Endothelial cell of coronary artery (primary cell): ENCODE measurements at places on chromosomes 7 and 10. TPM values are rescaled to one million over a fixed set of nuclear protein-coding genes. Genes with fewer than 3 reads are reported as not detected.

Gene MALRD1
- total RNA-seq: not detected in 2 replicates

Gene SLC18A2
- not detected in 2 replicates for total RNA-seq

Gene C7orf57
- total RNA-seq: 0.09 TPM in 1 of 2 replicates, not detected in the other

Gene C10orf105
- not detected in 2 replicates for total RNA-seq

Gene TMEM229A
- not detected in 2 replicates for total RNA-seq

Gene MCU
- 24.2 and 31.0 TPM in 2 replicates for total RNA-seq

Gene USP6NL
- total RNA-seq: 11.4 and 15.6 TPM in 2 replicates

Gene CAV1
- 1,559 and 1,629 TPM in 2 replicates for total RNA-seq

Gene CCDC172
- total RNA-seq: not detected in 2 replicates

Gene FAM180A
- total RNA-seq: 0.66 TPM in 1 of 2 replicates, not detected in the other

Gene LIPF
- not detected in 2 replicates for total RNA-seq

Gene CUEDC2
- 38.1 and 52.0 TPM in 2 replicates for total RNA-seq

Gene PTPN20
- total RNA-seq: 0.19 TPM in 1 of 2 replicates, not detected in the other

Gene CDHR3
- total RNA-seq: 1.3 and 1.7 TPM in 2 replicates

Gene SPDYE9
- total RNA-seq: not detected in 2 replicates

Gene TRIL
- under 0.01 and 0.09 TPM in 2 replicates for total RNA-seq

Gene HOXA3
- 0.63 and 0.75 TPM in 2 replicates for total RNA-seq

Gene ACHE
- 0.18 and 0.28 TPM in 2 replicates for total RNA-seq

Gene SLC18A3
- total RNA-seq: under 0.01 TPM in 1 of 2 replicates, not detected in the other

Gene ANKRD61
- total RNA-seq: 0.09 and 0.18 TPM in 2 replicates

Gene PRTFDC1
- total RNA-seq: 5.8 and 6.5 TPM in 2 replicates

Gene IDI1
- 23.5 and 28.6 TPM in 2 replicates for total RNA-seq

Gene EPDR1
- 0.18 and 14.8 TPM in 2 replicates for total RNA-seq

Gene PRLHR
- total RNA-seq: not detected in 2 replicates

Gene PTN
- 0.27 and 0.56 TPM in 2 replicates for total RNA-seq

Gene AKR1C3
- total RNA-seq: 40.1 and 53.4 TPM in 2 replicates

Gene POLR1F
- total RNA-seq: 21.6 and 25.2 TPM in 2 replicates

Gene FANK1
- 2.4 and 7.8 TPM in 2 replicates for total RNA-seq

Gene LAMB1
- 699 and 969 TPM in 2 replicates for total RNA-seq

Gene INMT
- total RNA-seq: 0.28 TPM in 1 of 2 replicates, not detected in the other

Gene LLCFC1
- not detected in 2 replicates for total RNA-seq

Gene TAS2R41
- total RNA-seq: not detected in 2 replicates

Gene NUTM2E
- 0.09 TPM in 1 of 2 replicates, not detected in the other for total RNA-seq

Gene NODAL
- total RNA-seq: not detected in 2 replicates
